ENCODE measurements at places on chromosomes 1 and 21.

GRCh38 chr1:84803604-84804003 lies 89.4 kb downstream of the LPAR3 start:
- no peak for DNase-seq

DNA sequence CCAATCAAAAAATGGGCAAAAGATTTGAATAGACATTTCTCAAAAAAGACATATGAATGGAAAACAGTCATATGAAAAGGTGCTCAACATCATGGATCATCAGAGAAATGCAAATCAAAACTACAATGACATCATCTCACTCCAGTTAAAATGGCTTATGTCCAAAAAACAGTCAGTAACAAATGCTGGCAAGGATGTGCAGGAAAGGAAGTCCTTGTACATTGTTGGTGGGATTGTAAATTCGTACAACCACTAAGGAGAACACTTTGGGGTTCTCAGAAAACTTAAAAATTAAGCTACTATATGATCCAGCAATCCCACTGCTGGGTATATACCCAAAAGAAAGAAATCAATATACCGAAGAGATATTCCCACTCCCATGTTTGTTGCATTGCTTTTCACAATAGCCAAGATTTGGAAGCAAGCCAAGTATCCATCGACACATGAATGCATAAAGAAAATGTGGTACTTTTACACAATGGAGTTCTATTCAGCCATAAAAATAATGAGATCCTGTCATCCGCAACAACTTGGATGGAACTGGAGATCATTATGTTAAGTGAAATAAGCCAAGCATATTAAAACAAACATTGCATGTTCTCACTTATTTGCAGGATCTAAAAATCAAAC lies 17.9 kb downstream of the GBP5 start:
- DNase-seq: no peak

DNA sequence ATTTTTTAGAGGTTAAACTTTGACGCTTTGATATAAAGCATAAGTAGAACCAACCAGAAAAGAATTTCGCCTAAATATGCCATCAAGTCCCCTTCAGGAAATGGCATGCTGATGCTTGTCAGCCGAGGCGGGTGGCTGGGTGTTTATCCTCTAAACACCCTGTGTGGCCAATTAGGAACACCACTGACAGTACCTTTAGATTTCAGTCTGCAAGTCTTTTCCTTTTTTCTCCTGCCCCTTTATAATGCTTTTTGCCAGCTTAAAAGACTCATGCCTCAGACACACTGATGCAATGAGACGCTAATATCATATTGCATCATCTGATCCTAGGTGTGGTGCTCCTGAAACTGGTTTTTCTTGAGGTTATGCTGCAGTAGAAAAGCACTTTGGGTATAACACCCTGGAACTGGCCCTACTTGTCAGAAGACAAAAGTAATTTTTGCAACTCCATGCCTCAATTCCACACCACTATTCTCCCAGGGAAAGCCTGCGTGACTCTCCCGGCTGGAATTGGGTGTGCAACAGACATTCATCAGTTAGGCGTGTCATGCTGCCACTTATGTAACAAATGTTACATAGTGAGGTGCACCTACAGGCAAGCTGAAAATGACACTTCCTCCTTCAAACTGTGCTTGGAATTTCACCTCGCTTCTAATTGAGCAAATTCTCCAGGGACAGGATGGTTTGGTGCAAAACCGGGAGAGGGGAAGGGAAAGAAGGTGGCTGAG lies 2.0 kb upstream of the RCC2 start:
- DNase-seq: no peak

GRCh38 chr1:182587666-182588499 lies 1.2 kb downstream of the RNASEL start:
- DNase-seq: no peak

DNA sequence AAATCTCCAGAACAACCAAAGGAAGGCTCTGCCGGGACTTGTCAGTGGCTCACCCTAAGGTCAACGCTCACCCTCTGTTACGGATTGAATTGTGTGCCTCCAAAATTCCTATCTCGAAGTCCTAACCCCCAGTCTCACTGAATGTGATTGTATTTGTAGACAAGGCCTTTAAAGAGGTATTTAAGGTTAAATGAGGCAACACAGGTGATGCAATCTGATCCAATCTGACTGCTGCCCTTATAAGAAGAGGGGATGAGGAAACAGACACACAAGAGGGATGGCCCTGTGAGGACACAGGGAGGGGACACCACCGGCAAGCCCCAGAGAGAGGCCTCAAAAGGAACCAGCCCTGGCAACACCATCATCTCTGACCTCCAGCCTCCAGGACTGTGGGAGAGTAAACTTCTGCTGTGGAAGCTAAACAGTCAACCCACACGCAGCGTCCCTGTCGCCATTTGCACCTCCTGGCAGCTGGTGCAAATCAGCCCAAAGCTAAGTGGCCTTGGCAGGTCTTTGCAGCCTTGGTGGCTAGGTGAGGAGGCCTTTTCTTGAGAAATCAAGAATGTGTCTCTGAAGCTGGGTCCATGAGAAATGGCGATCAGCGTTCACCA lies 24.2 kb downstream of the UBASH3A start:
- DNase-seq: no peak

DNA sequence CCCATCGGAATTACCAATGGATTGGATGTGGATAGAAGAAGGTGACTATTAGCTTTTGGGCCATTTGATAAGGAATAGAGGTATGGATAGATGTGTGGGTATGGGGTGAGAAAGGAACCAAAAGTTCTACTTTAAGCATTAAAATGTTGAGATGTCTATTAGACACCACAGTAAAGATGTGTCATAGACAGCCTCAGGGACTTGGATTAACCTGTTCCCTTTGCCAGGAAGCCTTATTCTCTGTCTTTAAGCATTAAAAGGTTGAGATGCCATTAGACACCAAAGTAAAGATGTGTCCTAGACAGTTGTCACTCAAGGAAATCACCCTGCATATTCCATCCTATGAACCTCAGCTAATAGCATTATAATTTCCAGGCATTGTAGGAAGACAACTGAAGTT lies 11.0 kb upstream of the DENND1B start:
- DNase-seq: no peak

GRCh38 chr1:63887809-63888208 lies 114.0 kb downstream of the ROR1 start:
- DNase-seq: no peak

DNA sequence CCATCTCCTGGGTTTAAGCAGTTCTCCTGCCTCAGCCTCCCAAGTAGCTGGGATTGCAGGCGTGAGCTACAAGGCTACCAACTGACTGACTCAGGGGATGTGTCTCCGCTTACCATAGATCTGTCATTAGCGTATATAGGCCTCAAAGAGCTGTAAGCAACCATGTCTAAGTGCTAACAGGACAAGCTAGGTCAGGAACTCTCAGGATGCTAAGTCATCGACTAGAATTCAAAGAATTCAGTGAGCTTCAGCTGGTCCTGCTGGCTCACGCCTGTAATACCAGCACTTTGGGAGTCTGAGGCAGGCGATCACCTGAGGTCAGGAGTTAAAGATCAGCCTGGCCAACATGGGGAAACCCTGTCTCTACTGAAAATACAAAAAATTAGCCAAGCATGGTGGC lies 29.5 kb downstream of the CAPN2 start:
- DNase-seq: no peak

DNA sequence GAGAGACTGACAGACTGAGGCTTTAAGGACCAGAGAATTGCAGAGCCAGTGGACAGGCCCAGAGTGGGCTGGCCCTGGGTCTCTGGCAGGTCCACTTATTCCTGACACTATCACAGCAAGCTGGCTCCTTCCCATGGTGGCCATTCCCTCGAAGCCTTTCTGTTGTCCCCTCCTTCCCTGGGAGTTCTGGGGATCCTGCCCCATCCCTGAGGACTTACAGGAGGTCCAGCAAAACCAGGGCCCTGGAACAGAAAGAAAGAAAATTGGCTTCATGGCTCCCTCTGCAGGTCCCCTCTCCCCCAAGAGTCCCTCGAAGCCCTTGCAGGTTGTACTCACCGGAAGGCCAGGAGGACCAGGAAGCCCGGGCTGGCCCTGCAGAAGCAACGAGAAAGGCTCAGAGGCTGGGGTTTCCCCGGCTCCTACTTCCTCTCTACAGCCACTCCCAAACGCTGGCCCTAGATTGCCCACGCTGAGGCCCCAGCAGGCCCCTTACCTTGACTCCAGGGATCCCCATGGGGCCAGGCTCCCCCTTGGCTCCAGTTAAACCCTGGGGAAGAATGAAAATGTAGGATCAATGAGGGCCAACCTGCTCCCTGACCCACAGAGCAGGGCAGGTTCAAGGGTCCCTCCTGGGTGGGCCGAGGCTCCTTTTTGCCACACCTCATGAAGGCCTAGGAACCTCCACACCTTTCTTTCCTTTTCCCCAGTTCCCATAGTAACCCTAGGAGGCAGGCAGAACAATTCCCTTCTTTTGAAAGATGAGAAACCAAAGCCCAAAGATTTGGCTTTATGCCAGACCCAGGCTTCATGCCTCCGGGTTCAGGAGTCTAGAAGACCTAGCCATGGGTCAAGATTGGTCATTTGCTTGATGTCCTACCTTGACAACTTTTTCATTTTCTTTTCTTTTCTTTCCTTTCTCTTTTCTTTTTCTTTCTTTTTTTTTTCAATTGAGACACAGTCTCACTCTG lies 4.6 kb downstream of the COL9A2 start:
- DNase-seq: no peak
